ENCODE measurements at places on chromosomes 2 and 18.

- DNase-seq = no peak
Observed at GRCh38 chr2:141641462-141641861, 489.4 kb downstream of the LRP1B start.

- no peak for DNase-seq
Observed at GRCh38 chr2:241952816-241953215, 83.3 kb downstream of the RTP5 start.

- no peak for DNase-seq
Observed at GRCh38 chr2:173037245-173038120, 38.2 kb upstream of the MAP3K20 start.

GRCh38 chr2:197078535-197078934, 152.0 kb upstream of the PGAP1 start:
- DNase-seq = no peak

- no peak for DNase-seq
Observed at GRCh38 chr2:132477436-132477835, 60.8 kb downstream of the GPR39 start.

- DNase-seq = no peak
Observed at GRCh38 chr2:220336771-220337170, 709.3 kb downstream of the SLC4A3 start.

GRCh38 chr2:118913131-118913802, 28.7 kb upstream of the MARCO start:
- DNase-seq = no peak

DNA sequence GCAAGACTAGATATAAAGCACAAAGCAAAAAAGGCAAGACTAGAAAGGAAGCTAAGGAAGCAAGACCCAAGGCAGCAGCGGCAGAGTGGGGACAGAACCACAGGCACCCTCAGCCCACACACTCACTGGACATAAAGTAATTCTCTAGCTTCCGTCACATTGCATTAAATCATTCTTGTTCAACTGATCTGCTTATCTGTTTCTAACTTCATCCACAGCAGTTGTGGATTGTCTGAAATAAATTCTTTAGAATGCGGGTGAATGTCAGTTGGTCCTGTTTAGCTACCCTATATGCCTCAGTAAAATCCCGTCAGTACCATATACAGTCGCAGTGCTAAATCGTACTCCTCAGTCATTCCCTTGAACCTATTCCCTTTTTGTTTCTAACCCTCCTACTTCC, 183.2 kb upstream of the SLC39A10 start:
- DNase-seq = no peak

- DNase-seq = no peak
Observed at GRCh38 chr2:144587306-144587705, 67.4 kb upstream of the ZEB2 start.

DNA sequence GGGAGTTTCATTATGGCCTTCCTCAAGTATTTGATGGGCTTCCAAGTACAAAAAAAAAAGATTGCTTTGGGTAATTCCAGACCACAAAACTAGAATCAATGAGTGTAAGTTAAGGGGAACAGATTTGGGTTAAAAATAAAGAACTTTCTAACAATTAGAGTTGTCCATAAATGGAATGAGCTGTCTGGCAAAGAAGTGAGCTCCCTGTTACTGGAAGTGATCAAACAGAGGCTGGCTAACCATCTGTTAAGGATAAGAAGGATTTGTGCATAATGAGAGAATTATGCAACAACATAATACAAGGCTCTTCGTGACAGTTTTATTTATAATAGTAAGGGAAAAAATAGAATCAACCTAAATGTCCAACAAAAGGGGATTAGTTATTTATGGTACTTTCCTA, 44.6 kb upstream of the ACVR1 start:
- DNase-seq = no peak

DNA sequence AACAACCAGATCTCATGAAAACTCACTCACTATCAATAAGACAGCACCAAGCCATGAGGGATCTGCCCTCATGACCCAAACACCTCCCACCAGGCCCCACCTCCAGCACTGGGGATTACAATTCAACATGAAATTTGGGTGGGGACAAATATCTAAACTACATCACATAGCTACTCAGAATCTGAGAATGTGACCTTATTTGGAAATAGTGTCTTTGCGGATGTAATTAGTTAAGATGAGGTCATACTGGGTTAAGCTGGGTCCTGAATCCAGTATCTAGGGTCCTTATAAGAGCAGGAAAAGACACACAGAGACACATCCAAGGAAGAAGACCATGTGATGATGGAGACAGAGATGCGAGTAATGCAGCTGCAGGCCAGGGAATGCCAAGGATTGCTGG, 27.5 kb upstream of the REEP1 start:
- DNase-seq = no peak

DNA sequence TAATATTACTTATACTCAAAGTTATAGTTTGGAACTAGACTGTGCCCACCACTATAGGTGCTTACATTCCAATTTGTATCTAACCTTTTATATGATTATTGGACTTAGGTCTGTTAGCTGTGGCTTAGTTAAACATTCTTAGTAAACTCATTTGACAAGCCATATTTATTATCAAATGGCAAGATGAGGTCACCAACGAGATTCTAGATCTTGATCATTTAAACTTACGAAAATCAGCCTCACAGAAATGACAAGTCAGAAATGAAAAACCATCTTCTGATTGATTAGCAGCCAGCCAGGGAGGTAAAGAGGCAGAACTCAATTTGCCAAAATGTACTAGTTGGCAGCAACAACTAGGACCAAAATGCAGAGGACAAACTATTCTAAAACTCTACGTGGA, 100.4 kb upstream of the STK17B start:
- no peak for DNase-seq

DNA sequence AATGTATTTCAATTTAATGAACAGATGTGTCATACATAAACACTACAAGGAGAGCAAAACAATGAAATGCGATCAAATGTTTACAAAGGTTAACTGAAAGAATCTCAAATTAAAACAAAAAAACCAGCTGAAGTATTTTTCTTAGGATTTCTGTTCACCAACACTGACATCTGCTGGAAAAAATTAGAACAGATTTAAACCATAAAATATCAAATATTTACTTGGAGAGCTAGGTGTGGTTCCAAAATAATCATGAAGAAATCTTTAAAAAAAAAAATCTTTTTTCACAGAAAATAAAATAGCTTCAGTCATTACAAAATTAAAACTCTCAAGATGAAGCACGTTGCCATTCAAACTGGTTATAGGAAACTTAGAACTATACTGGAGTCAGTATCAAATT, 13.8 kb downstream of the MMADHC start:
- no peak for DNase-seq

GRCh38 chr2:198597648-198598047, 793.3 kb downstream of the PLCL1 start:
- DNase-seq = no peak

DNA sequence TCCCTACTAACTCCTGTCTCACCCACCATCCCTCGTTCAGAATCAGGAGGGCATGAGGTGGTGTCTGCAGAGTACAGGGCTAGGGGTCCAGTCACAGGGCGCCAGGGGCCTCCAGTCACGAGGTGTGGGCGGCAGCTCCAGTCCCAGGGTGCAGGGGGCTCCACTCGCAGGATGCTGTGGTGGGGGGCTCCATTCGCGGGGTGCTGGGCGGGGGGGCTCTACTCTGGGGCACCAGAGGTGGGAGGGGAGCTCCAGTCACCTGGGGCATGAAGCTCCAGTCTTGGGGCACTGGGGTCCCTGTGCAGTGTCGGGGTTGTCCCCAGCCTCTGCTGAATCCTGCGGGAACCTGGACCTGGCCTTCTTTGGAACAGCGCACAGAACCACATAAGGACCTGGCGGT, 66.0 kb downstream of the EIPR1 start:
- no peak for DNase-seq

GRCh38 chr18:48687346-48688042, 148.7 kb downstream of the CTIF start:
- no peak for DNase-seq

DNA sequence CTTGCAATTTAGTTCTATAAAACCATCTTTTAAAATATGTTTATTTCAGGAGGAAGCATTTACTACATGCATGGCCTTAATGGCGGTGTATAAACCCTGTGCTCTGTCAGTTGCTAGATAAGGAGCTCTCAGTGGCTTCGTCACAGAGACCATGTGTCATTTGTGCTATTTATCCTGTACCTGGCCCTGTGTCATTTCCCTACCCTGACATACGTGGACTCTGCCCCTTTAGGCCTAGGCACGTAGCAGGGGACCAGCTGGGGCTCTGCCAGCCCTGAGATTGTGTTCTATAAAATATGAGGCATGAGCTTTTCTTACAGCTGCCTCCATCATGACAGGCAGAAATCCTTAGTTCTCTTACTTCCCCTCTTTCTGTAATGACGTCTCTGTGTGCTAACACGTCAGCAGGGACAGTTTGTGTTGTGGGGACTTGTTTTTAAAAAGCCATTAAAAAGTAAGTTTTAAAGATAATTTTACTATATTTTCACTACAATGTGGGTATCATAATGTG, 88.0 kb downstream of the ITGB1BP1 start:
- DNase-seq = no peak

DNA sequence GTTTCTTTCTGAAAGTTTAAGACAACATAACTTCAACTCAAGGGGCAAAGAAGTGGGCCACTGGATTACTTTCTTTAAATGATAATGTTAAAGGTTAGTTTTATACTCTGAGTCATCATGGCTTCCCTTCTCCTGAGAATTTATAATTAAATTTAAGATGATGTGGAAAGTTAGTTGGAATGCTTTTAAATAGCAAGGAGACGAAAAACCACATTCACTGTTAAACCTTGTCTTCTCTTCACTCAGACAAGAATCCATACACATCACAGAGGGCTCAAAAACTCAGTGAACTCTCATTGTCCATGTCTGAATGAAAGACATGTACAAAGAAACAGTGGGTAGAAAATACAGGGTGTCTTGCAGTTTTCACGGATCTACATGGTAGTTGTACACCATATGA, 65.6 kb downstream of the COL5A2 start:
- DNase-seq = no peak

DNA sequence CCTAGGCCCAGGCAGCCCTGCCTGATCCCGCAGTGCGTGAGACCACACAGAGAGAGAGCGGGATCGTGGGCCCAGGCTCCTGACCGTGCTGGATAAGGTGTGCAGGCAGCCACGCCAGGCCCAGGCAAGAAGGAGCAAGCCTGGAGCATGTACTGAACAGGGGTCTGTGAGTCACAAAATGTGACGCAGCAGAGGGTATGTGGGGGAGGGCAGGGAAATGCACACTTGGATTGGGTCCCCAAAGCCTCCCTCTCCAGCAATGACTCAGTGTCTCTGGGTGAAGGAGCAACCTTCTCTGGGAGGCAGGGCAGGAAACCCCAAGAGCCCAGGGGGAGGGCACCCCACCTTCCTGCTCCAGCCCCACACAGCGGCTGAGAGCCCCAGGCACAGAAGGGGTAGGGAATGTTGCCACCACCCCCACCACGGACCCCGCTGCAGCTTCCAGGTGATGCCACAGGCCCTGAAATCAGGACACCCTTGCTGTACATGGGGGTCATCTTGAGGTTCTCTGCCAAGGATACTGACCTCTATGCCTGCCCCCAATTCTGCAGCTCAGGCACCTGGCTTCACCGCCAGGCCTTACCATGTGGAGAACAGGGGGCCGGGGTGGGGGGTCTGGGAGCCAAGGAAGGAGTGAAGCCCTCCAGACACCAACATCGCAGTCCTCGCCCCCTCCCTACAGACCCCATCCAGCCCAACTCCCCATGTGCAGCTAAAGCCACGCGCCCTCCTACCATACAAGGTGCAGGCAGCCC, 1.3 kb upstream of the GPC1 start:
- peak; percentile 7 for DNase-seq

- no peak for DNase-seq
Observed at GRCh38 chr2:85550486-85550885, 10.8 kb downstream of the GGCX start.

DNA sequence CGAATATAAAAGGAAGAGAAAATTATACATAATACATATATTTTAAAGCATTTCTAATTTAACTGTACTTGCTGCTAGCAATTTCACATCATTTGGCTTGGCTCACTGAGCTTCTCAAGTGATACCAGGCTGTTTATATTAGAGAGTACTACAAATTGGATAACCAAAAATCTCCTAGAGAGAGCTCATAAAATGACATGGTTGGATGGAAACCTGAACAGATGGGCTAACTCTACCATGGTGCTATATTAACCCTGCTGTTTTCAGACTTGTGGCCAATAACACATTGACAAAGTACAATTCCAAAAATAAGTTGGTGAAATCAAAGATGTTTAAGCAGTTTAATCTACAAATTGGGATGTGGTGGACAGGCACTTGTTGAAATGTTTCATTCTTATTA, 364.4 kb upstream of the GCFC2 start:
- DNase-seq = no peak

- no peak for DNase-seq
Observed at GRCh38 chr2:155404433-155405002, 706.0 kb downstream of the KCNJ3 start.

DNA sequence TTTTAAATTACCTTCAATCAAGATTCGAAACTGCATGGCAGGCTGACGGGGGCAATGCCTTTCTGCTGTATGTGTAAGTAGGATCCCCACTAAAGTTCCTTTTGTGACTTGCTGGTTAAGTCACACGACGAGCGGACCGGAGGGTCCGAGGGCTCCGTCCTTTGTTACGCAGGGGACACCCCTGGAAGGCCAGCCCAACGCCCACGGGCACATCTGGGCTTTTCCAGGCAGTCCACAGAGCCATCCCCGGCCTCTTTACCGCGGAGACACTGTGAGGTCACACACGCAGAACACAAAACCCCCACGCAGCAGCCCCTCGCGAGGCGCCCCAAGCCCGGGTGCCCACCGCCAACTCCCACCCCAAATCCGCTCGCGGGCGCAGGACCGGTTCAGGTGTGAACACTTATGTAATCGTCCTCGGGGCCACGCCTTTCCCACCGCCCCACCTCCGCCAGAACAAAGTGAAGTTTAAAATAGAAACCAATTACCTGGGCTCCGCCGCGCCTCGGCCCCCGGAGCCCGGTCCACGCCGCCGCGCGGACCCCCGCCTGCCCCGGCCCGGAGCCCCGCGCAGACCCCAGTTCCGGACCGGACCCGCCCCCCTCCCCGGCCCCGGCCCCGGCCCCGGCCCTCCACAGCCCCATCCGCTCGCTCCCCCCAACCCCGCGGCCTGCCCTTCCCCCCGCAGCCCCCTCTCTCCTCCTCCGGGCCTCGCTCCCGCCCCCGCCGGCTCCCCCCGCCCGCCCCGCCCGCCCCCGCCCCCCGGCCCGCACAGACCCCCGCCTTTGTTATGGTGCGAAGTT, 4.2 kb downstream of the ZNF516 start:
- peak; percentile 61 for DNase-seq

DNA sequence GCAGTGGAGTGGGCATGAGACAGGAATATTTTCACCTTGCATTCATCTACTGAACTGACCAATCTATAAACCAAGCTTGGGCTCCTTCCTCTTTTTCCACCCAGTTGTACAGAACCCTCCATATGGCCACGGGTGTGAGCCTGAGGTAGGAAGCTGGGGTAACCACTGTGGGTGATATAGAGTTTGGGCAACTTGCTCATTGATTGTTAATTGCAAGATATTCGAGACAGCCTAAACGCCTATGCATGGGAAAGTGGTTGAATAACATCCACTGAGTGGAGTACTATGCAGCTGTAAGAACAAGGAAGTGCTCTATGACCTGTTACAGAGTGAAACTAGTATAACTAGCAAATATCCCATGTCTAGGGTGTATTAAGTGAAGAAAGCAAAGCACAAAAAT, 7.3 kb upstream of the VAPA start:
- no peak for DNase-seq

Data from activated naive CD4-positive, alpha-beta T cell treated with anti-CD3 and anti-CD28 coated beads, Interleukin-2, amount 50 U/mL, for 16 hours (primary cell).